Caco-2 (cell line): ENCODE measurements at places on chromosomes 5 and 9. TPM values are rescaled to one million over a fixed set of nuclear protein-coding genes. Genes with fewer than 3 reads are reported as not detected.

- no peaks in the 10 kb centered on the region for H3K4me1 ChIP-seq
- no peak for DNase-seq
- no peaks in the 10 kb centered on the region for H3K27me3 ChIP-seq
- peaks cover 1% of the 10 kb centered on the region for H3K36me3 ChIP-seq
- H3K4me3 ChIP-seq: no peak overlapping the region
- H3K27ac ChIP-seq: no peak overlapping the region
These were observed 42.9 kb downstream of the LRRTM2 start for GRCh38 chr5:138832218-138832617.

DNA sequence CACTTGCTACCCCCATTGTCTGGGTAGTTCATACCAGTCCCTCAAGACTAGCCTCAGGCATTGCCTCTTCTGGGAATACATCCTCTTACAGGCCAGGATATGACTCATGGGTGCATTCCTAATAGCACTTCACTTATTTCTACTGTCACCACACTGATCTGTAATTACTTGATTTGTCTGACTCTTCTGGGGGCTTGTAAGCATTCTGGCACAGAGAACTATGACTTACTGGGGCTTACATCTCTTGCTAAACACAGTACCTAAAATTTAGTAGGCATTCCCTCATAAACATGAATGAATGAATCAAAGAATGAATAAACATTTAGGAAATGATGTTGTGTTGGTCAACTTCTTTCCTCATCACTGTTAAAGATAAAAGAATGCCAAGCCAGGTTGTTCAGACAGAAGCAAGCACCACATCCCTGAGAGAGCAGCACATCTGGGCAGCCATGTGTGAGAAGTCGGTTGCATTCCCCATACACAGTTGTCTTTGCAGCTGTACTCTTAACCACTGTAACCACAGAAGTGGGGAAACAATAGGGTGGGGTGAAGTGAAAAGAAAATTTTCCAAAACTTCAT lies 27.6 kb downstream of the IL7R start:
- H3K4me1 ChIP-seq: no peaks in the 10 kb centered on the region
- H3K4me3 ChIP-seq: no peak overlapping the region
- no peak overlapping the region for H3K27ac ChIP-seq
- DNase-seq: no peak

GRCh38 chr5:157236423-157236822 lies 29.5 kb upstream of the CYFIP2 start:
- no peak overlapping the region for H3K27ac ChIP-seq
- no peak for DNase-seq
- H3K27me3 ChIP-seq: no peaks in the 10 kb centered on the region
- H3K36me3 ChIP-seq: no peaks in the 10 kb centered on the region

GRCh38 chr5:116248432-116248831 lies 163.6 kb downstream of the COMMD10 start:
- no peaks in the 10 kb centered on the region for H3K36me3 ChIP-seq
- no peak overlapping the region for H3K27ac ChIP-seq
- H3K4me1 ChIP-seq: no peaks in the 10 kb centered on the region
- no peaks in the 10 kb centered on the region for H3K27me3 ChIP-seq
- no peak overlapping the region for H3K4me3 ChIP-seq

DNA sequence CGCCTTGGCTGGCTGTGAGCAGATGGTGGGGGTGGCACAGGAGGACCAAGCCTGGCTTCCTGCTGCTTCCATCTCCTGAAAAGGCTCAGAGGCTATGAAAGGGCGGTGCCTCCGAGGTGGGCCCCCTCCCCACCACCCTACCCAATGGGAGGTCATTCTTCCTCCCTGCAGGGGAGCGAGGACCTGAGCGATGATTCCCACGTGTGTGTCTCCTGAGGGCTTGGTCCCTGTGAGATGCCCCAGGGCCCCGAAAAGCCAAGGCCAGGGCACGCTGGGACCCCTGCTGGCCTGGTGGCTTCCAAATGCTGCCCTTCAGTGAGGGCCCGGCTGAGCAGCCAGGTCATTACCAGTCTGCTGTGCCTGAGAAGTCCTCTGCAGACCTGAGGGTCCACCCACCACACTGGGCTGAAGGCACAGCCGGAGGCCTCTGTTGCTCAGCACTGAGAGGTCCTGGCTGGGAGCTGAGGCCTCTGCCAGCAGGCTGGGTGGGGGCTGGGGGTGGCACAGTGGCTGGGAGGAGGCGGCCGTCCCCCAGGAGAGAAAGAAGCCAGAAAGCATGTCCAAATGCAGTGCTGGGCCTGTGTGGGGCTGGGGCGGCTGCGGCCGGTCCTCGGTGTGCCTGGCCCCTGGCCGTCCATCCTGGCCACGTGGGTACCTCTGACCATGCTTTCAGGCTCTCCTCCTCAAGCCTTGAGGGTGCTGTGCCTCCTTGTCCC lies 14.0 kb upstream of the SLC6A19 start:
- H3K4me3 ChIP-seq: no peak overlapping the region
- no peaks in the 10 kb centered on the region for H3K36me3 ChIP-seq
- no peak overlapping the region for H3K27ac ChIP-seq

NR2F1 gene
- total RNA-seq: 0.70 and 1.2 TPM in 2 replicates
